ENCODE measurements at places on chromosomes 7 and 10.

GRCh38 chr7:151869968-151870918 is 6.7 kb downstream of the PRKAG2 start:
- DNase-seq = no peak

GRCh38 chr7:108488768-108489538 is 32.7 kb upstream of the NRCAM start:
- no peak for DNase-seq

- DNase-seq = no peak
These were observed 479.3 kb downstream of the GLRX3 start for GRCh38 chr10:130615457-130615856.

GRCh38 chr7:30920021-30920583 is 8.4 kb downstream of the AQP1 start:
- no peak for DNase-seq

GRCh38 chr10:31659665-31660064 is 269.0 kb downstream of the ARHGAP12 start:
- no peak for DNase-seq
